Erythroblast (primary cell): ENCODE measurements at places on chromosomes 6 and 20.

- DNase-seq = no peak
Measured at GRCh38 chr6:138086573-138087196, 20.5 kb downstream of the PERP start.

DNA sequence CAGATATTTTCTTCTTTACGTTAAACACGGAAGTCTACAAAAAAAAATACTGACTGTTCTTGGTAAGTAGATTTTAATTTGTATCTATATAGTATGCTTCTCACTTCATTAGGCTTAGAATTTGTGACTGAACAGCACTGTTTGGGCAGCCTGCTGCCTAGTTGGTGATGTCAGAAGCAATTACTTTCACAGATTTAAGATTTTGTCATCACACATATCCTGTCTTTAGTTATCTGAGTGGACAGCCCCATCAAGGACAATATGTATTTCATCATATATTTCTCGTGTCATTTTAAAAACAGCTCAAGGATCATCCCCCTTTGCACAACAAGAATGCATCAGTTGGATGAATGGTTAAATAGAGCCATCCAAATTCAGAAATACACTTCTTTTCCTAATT lies 338.4 kb upstream of the CITED2 start:
- DNase-seq = no peak

DNA sequence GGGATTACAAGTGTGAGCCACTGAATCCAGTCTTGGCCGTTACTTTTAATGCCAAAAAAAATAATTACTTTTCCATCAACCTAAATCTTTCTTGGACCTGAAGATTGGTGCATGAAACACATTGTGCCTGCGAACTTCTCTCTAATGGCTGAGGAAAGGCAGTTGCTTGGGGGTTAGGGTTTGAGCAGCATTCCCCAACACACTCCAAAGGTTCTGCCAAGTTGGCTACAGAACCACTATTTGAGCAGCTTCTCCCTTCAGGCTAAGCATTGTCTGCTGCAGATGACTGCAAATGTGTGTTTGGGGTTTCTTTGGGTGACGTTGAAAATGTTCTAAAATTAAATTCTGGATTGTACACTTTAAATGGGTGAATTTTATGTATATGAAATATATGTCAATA lies 6.3 kb upstream of the LBP start:
- DNase-seq = no peak

DNA sequence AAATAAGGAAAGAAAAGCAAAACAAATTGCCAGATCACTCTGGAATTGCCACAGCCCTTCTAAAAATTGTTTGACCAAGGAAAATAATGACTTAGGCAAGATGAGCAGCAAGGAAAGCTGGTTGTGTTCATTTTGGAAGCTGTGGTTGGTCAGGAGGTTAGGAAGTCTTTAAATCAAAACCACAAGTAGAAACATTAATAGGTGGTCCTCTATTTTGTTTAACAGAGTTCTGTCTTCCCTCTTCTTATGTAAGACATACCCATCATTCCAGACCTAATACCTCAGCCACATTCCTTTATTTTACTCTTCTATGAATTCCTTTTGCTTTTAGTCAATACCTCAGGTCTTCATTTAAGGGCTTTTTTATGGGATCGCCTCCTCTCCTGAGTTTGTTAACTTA lies 422.2 kb upstream of the PLCB4 start:
- no peak for DNase-seq

DNA sequence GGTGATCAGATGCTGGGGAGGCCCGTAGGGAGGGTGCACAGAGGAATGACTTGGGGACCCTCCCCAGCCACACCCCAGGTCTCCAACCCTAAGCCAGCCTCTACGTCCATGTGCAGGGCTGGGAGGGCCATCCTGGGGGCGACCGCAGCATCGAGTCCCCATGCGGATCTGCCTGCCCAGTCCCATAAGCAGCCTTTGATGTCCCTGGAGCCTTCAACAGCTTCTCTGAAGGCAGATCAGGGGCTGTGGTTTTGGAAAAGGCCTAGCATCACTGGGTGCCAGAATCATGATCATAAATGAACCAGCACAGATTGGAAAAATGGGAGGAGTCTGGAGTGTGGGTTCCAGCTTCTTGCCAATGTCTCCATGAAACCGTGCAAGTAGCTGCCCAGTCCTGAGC lies 22.9 kb downstream of the TOX2 start:
- DNase-seq = no peak
